ENCODE measurements at places on chromosomes 6 and 20.

DNA sequence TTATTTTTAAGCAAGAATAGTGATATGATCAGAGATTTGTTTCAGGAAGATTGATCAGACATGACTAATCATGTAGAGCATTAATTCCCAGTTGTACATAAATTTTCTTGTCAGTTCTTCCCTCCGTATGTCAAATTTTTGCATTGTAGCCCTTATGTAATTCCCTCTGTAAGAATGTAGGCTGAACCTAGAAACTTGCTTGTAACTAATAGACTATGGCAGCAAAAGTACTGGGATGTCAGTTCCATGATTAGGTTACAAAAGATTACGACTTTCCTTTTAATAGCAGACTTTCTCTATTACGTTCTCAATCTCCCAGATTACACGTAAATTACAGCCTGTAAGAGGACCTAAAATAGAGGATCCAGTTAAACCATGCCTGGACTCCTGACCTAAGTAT lies 79.4 kb upstream of the EPHA7 start:
- DNase-seq, result no peak

GRCh38 chr6:4522453-4522852 lies 253.8 kb upstream of the CDYL start:
- DNase-seq, result no peak

GRCh38 chr20:61129311-61129710 lies 122.8 kb upstream of the CDH4 start:
- DNase-seq, result no peak

- no peak for DNase-seq
These were observed 21.5 kb upstream of the PREX1 start for GRCh38 chr20:48849299-48849698.

DNA sequence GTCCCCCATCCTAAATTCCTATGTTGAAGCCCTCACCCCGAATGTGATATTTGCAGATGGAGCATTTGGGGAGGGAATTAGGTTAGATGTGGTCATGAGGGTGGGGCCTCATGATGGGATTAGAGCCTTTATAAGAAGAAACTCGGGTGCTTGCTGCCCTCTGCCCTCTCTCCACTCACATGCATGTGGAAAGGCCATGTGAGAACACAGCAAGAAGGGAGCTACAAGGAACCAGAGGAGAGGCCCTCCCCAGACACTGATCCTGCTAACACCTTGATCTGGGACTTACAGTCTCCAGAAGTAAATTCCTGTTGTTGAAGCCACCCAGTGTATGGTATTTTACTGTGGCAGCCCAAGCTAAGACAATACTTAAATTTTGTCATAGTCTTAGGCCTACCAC lies 69.6 kb upstream of the TULP1 start:
- no peak for DNase-seq

- no peak for DNase-seq
These were observed 86.2 kb upstream of the CNKSR3 start for GRCh38 chr6:154596701-154597100.

DNA sequence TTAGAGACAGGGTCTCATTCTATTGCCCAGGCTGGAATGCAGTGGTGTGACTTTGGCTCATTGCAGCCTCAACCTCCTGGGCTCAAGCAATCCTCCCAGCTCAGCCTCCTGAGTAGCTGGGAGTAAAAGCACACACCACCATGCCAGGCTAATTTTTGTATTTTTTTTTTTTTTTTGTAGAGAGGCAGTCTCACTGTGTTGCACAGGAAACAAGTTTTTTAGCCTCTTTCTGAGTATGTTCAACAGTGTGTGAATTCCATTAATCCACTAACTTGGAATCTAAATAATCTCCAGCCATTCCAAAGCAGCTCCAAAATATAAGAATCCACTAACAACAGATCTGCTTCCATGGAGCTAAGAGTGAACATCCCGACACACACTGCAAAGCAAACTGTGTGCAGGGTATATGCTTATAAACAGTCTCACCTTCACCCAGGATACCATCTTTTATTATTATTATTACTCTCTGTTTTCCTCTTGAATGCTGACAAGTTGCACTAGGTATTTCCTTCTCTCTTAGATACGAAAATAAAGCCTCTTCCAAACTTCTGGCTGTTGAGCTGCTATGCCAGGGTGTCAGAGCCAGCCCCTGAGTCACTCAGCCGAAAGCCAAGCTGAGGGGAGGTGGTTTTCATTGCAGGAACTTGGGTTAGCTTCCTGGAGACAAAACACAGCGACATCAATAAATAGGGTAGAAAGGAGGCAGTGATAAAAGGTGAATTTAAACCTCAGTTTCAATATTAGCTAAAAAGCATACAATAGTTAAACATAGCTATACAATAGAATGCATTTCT lies 264.9 kb downstream of the HIVEP2 start:
- DNase-seq, result no peak

GRCh38 chr6:136171231-136171630 lies 78.9 kb downstream of the MTFR2 start:
- no peak for DNase-seq

DNA sequence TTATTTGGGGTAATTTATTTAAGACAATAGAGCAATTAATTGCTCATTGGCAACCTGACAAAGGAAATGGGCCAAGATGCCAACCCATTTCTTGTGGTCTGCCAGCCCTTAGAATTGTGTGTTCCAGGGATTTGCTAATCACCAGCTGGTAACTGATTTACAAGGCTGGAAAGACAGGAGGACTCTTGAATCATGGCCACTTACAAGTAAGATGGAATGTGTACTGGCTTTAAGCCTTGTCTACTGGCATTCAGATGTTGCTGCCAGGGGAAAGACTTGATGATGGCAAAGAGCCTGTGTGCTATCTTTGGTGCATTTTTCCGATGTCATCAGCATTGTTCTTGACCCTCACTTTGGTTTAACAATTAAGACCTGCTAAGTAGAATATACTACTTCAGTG lies 91.0 kb downstream of the BCKDHB start:
- DNase-seq, result no peak

DNA sequence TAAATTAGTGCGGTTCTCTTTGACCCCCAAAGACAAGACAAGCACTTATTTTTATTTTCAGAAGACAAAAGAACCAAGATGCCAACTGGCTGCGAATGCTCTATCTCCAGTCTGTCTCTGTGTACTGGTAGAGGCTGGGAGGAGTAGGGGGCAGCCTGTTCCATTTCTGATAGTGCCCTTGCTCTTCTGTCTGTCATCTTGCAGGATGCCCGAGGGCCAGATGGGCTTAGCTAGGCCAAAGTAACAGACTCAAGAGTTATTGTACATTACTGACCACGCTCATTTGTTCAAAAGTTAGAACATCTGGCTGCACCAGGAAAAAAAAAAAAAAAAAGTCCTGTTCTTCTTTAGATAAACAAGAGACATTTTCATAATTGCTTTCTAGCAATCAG lies 198.1 kb upstream of the UST start:
- DNase-seq, result no peak

- no peak for DNase-seq
These were observed 46.0 kb upstream of the TASP1 start for GRCh38 chr20:13684566-13685222.

GRCh38 chr6:79307321-79308036 lies 73.0 kb upstream of the HMGN3 start:
- DNase-seq, result no peak

DNA sequence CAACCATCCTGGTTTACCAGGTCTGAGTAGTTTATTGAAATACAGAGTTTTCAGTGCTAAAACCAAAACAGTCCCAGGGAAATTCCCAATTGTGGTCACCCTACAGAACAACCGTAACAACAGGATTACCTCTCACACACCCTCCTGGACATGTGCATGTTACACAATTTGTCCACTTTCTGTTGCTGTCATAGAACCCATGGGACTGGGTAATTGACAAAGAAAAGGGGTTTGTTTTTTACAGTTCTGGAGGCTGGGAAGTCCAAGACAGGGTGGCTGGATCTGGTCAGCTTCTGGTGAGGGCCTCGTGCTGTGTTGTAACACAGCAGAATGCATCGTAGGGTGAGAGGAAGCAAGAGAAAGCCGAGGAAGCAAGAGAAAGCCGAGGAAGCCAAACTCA lies 9.1 kb upstream of the ADA start:
- DNase-seq, result no peak

DNA sequence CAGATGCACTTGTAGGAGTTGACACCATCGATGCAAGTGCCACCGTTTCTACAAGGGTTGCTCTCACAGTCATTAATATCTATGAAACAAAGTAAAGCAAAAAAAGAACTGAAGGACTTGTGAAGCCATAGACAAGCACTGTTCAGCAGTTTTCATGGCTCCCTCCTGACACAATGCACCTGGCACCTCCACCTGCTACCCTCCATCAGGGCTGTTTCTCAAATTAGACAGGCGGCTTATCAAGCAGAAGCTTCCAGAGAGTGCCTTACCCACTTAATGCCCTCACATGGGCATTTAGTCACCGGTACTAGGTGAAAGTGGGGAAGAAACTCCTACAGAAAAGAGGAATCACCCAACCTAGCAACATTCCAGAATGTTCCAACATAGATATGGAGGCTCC lies 27.8 kb downstream of the JAG1 start:
- no peak for DNase-seq

DNA sequence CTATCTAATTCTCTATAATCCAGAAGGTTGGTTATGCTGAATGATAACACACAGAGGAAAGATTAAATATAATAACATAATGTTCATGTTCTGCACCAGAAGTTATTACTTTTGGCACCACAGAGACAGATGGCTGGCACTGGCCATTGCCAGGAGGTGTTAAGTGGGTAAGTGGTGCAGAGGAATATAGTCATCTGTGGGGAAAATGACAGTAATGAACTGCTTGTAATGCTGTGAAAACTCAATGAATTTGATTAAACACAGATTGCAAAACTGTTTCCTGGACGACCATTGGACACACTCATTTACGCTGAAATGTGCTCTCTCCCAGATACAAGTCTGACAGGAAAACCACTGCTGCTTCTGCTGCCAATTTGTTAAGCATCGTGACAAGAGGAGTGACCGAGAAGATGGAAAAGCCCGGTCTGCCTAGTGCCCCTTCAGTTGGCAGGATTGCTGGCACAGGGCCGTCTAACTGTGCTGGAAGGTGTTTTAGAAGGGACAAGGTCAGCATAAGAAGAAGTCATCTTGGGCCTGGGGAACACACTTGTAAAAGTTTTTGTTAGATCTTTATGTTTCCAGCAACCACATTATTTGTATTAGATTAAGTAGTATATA lies 567.4 kb downstream of the CBLN4 start:
- DNase-seq, result no peak

DNA sequence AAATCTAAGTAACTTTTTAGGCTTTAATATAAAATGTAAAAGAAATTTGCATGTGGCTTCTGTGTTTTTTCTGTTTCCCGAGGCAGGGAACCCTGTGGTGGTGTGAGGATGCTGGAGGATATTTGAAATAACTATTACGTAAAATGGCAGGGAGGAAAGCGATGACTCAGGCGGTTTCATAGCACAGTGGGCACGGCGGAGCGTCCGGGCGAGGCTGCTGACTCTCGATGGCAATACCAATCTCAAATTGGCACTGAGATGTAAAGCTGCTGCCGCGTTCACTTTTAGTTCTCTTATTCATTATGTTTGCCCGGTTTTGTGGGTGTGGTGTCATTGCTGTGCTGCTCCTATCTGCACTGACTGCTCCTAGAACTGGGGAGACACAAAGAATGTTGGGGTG lies 254.3 kb downstream of the THBS2 start:
- no peak for DNase-seq

DNA sequence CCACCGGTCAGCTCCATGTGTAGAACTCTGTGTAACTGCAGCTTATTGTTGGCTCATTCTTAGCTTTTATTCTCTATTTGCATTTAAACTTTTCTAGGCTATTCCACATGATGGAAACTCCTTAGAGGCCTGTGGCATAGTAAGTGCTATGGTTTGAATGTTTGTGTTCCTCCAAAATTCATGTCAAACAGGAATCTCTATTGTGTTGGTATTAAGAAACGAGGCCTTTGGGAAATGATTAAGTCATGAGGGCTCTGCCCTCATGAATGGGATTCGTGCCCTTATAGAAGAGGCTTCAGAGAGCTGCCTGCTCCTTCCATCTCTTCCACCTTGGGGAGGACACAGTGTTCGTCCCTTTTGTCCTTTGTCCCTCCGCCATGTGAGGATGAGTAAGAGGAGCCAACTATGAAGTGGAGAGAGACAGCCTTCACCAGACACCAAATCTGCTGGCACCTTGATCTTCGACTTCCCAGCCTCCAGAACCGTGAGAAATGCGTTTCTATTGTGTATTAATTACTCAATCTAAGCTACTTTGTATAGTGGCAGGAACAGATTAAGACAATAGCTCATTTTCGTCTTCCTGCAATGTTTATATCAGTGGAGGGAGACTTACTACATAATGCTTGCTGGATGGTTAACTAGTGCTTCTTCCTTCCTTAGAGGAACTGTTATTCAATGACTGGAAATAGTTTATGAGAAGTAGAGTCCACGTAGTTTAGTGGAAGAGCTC lies 361.1 kb downstream of the FARS2 start:
- no peak for DNase-seq

DNA sequence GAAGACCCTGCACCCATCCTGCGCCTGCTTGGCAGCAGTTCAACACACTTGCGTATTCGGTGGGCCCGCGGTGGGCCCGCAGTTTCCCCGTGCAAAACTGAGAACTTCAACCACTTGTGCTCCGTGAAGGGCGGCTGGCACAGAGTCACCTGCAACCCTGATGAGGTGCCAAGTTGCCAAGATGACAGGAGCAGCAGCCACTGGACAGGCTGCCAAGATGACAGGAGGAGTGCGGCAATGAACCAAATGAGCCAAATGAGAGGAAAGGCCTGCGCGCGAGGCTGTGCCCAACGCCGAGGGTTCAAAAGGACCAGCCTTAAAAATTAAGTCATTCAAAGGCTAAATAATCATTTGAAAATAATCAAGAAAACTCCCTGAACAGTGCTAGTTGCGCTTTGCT lies 20.1 kb downstream of the DIDO1 start:
- DNase-seq, result no peak

- no peak for DNase-seq
These were observed 111.8 kb upstream of the FRMD1 start for GRCh38 chr6:168190646-168191443.

DNA sequence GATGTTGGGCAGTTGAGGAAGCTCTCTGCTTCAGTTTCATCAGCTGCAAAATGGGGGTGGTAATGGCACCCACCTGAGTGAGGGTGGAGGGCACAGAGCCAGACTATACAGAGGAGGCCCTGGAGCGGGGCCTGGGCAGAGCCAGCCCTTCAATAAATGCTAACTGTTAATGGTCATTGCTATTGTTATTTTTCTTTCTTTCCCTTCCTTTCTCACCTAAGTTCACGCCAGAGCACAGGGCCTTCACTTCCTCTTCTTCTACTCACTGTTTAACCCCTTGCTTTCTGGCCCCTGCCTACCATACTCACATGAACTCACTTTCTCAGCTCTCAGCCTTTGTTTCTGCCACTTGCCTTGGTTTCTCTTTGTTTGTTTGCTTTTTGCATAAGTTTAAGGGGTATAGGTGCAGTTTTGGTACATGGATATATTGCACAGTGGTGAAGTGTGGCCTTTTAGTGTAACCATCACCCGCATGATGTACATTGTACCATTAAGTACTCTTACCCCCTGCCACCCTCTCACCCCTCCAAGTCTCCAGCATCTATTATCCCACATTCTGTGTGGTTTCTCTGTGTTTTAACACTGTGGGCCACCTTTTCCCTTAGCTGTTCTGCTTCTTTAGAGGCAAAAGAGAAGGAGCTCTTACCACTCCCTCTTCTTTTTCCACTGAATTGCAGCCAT lies 7.5 kb upstream of the RREB1 start:
- DNase-seq, result no peak
